Frontal cortex (tissue), 4 donors: ENCODE measurements at places on chromosomes 1 and 21.

DNA sequence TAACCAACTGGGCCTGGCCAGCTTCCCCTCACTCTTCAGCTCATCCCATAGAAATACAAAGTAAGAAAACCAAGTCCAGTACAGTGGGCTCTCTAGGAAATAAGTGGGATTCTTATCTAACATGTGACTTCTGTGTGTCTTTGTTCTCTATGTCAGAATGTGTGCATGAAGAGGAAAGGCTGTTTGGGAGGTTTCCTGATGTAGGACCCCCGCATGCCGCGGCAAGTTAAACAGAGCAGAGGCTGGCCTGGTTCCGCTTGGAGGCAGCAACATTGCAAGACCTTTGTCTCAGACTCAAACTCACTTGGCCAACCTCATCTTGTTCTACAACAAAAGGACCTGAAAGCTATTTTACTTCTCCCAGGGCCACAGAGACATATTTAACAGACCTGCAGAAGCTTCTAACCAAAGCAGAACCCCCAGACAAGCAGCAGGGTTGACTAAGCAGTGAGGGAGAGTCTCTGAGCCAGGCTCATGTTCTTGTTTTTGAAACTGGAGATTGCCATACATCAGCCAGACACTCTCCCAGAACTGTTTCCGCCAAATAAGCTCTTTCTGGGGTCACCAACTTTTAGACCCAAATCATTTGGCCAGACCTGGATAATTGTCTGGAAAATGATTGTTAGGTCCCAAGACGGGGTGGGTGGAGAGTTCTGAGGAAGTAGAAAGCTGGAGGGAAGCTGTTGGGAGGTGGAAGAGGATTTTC is 6.2 kb downstream of the MTARC2 start:
- no peak for DNase-seq

GRCh38 chr21:44999428-44999971 is 59.7 kb downstream of the SLX9 start:
- DNase-seq: no peak

GRCh38 chr1:150507912-150508864 is at the start of gene ECM1:
TSS of gene ECM1 (plus strand) at chr1:150508109. CDS start at chr1:150508210, 101 bp downstream.
- DNase-seq: no peak

DNA sequence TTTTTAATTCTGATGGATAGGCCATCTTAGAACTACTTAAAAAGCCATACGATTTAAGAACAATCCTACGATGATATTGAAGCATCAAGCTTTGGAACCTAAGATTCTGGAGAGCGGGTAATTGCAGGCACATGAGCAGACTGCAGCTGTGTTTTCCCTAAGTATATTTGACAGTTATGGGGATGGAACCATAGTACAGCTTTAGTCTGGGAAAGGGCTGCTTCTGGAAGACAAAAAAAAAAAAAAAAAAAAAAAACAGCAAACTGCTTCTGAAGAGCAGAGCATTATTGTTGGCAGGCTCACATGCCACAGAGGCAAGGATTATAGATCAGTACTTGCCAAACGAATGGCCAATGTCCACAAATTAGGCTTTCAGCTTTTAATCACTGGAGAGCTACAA is 1618.7 kb downstream of the AMY1C start:
- DNase-seq: no peak

- no peak for DNase-seq
Observed at GRCh38 chr1:27592931-27593677, 10.8 kb downstream of the AHDC1 start.

DNA sequence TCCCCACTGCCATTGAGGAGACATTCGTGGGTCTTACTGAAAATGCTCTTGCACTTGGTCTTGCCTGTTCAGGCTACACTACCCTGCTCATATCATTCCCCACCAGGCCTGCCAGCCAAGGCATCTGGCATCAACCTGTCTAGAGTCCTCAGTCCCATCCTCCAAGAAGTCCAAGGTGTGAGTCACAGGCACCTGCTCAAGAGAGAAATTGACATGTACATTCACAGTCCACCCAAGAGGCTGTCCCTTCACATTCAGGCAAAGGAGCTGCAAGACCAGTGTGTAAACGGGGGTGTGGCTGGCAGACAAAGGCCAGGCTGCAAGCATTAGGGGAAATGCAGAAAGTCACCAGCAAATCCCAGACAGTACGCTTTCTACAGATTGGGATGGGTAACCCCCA is 13.1 kb upstream of the PLA2G2C start:
- no peak for DNase-seq

GRCh38 chr1:31695327-31695726 is 8.5 kb downstream of the COL16A1 start:
- DNase-seq: no peak
